Gastroesophageal sphincter (tissue), 4 donors: ENCODE measurements at places on chromosomes 7 and 10.

- ATAC-seq, result no peak
Measured at GRCh38 chr10:130037169-130037661, 73.1 kb upstream of the EBF3 start.

DNA sequence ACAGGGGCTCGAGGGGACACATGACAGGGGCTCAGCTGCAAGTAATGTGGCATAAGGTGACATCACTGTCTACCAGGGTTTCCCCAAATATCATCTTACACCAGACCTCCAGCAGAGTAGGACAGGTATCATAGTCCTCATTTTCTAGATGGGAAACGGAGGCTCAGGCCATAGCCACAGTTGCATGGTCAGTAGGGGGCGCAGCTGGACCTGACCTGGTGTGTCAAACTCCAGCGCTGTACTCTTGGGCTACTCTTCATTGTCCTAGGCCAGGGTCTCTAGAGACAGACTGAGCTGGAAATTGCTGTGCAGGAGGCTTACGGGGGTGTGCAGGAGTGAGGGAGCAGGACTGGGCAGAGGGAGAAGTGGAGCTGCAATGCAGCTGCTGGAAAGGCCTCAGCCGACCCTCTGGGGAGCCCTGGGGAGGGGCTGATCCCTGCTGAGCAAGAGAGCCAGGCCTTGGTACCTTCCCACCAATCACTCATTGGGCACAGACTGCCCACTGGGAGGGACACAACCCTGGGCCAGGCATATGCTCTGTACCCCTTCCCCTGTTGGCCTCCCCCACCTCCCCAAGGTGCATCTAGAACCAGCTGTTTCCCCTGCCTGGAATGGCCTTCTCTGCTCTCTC, 89.9 kb downstream of the CDH23 start:
- no peak for ATAC-seq

- ATAC-seq, result no peak
Measured at GRCh38 chr10:124292911-124293615, 125.7 kb downstream of the OAT start.

- ATAC-seq, result no peak
Measured at GRCh38 chr10:75639736-75640135, 208.3 kb downstream of the LRMDA start.
